ENCODE measurements at places on chromosomes 5 and 9.

GRCh38 chr9:136544548-136544963, 1.3 kb downstream of the NOTCH1 start:
- peak; percentile 86 for DNase-seq

DNA sequence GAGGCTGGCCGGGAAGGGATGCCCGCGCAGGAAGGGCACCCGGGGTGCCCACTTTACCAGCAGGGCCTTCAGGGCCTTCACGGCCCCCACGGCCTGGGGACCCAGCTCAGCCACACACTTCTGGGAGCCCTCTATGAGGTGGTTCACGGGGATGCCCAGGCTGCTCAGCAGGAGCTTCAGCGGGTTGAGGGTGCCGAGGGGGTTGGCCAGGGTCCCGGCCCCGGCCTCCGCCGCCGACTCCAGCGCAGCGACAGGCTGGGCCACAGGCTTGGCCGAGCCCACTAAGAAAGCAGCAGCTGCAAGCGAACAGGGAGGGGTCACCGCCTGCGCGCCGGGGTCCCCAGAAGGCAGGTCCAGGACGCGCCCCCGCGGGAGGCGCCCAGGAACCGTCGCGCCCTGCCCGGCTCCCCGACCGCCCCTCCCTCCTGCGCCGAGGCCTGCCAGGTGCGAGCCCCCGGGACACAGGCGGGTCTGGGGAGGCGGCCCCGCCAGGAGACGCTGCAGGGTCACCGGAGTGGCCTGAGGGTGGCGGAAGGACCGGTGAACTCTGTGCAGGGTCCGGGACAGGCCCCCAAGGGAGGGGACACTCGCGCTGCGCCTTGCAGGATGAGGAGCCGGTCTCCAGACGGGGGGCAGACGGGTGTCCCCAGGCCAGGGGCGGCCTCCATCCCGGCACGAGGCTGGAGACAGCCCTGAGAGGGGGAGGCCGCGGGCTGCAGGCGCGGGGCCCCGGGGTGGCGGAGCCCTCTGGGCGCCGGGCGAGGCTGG, 572 bp downstream of the SCGB3A1 start:
- no peak for DNase-seq

DNA sequence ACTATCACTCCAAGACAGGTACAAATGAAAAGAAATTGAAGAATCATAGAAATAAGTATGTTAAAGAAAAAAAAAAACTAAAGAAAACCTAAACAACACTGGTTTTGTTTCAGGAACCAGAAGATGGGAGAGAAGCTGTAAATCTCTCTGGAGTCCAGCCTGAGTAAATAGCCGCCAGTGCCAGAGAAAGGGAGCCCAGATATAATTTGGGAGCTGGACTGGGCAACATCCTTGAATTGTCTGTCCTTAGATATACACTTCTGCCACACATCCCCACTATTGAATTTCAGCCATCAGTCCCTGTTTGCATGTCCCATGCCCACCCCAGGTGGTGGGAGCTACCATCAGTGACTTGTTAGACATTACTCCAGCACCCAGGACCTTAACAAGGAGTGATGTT, 979.6 kb downstream of the DTWD2 start:
- DNase-seq, result no peak

DNA sequence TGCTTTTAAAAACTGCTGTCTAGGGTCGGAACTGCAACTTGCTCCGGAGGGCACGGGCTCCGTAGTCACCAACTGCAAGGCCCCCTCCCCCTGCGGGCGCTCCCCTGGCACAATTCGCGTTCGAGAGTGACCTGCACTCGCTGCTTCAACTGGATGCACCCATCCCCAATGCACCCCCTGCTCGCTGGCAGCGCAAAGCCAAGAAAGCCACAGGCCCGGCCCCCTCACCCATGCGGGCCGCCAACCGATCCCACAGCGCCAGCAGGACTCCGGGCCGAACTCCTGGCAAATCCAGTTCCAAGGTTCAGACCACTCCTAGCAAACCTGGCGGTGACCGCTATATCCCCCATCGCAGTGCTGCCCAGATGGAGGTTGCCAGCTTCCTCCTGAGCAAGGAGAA, 64.2 kb upstream of the GAS1 start:
- no peak for DNase-seq

- no peak for DNase-seq
These were observed 442.5 kb upstream of the COX7C start for GRCh38 chr5:86175224-86175623.

DNA sequence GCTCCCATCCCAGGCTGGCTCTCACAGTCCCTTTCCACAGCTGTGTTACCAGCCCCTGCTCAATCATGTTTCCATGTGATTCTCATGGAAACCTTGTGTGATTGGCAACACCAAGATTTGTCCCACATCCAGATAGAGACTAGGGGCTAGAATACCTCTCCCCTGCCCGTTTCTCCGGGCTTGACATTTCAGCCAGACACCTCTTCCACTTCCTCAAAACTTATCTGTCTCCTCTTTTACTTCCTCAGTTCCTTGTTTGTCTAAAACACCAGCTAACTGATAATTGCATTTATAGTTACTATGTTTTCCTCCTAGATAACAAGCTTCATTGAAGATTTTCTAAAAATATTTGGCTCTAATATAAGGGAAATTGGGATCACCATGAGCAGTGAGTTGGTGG, 16.6 kb upstream of the KCNMB1 start:
- DNase-seq, result no peak

DNA sequence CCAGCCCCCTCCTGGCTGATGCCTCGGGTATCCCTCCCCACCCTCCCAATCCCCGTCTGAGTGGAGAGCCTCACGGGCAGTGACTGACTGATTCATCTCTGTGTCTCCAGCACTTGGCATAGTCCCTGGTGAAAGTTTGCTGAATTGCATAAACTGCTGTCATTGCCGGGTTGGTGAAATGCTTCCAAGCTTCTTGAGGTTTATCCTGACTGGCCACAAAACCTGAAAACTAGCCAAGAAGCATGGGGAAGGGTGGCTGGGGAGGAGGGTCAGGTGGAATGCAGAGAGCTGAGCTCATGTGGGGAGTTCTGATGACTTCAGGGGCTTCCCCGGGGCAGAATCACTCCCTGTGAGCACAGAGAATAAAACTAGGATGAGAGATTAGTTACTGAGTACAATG, 56.9 kb upstream of the GGTA1 start:
- DNase-seq, result no peak

DNA sequence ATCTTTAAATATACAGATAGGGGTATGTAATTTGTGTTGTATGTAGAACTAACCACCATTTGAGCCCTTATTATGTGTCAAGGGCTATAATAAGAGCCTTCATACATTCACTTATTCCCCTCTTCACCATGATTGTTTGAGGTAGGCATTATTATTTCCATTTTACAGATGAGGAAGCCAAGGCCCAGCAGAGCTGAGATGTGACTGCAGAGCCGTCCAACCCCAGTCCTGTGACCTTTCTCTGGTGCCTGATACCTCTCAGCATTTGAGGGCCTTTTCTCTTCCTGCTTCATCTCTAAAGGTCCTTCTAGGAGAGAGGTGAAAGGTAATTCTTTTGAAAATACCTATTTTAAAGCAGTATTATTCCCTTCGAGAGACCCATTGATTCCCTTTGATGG, 37.3 kb downstream of the PIP5K1B start:
- DNase-seq, result no peak

DNA sequence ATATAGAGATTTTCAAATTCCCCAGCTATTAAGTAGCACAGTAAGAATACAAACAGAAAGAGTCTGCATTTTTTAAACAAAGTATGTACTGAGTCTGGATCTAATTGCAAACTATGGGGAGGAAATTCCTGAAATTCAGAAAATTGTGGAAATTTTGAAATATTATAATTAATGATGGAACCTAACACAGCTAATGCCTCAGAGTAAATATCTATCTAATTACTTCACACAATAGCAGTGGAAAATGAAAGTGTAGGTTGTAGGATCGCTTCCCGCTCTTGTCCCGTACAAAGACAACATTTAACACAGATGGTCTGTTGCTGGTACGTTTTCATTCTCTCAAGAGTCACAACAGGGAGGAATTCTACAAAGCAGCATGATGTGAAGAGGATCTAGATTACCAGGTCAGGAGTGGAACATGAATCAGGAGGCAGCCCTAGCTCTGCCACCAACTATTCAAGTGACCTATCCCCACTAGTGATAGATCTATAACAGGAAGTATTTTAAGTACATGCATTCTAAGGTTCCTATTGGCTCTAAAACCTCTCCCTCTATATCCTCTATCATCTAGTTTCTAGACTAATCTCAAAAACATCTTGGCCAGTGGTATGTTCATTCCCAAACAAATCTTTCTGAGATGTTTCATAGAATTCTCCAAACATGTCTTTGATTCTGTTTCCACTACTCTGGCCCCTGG, 58.9 kb upstream of the GRAMD2B start:
- no peak for DNase-seq

GRCh38 chr5:155850370-155850769, 476.6 kb upstream of the SGCD start:
- no peak for DNase-seq

DNA sequence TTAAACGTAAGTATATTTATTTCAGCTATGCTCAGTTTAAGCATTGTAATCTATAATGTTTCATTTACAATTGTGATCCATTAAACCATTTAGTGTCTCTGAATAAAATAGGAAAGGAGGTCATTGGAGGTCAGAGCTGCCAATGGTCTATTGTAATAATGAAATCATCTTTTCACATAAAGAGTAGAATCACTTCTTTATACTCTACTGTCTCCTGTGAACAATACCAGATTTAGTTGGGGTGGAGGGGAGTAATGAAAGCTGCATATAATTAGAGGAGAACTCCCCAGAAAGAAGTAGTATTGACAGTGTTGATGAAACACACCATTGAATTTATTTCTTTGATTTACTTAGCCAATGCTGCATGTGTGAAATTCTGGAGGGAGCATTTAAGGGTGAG, 35.1 kb upstream of the ZFYVE16 start:
- DNase-seq, result no peak

DNA sequence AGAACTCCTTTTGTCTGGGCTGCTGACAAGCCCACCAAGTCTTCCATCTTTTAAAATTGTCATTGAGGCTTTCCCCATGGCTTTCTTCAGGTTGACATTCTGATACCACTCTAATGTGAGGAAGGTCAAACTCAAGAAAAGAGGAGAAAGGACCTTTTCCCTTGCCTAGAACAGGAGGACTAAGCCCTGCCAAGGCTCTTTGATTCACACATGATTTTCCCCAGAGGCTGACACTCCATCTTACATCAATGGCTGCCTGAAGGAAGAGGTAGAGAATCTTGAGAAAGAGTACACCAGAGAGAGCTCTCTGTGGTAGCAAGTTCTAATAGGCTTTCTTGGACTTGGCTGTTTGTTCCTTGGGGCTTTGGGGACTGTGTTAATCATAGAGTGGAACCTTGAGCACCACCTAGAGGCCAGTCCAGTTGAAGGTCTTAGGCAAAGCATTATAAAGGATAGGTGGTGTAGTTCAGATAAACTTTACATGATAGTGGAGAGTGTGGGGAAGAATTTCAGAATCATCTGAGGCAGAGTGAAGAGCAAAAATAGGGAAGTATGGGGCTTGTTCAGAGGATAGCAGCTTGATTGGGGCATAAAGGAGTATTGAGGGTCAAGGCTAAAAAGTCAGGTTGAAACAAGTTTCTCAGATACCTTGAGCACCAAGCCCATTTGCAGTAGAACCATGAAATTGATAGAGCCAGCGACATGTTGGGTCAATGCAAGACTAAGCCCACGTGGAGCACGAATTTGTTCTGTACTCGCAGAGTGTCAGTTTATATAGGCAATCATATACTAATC, 36.7 kb downstream of the NDFIP1 start:
- DNase-seq, result peak; percentile 50

DNA sequence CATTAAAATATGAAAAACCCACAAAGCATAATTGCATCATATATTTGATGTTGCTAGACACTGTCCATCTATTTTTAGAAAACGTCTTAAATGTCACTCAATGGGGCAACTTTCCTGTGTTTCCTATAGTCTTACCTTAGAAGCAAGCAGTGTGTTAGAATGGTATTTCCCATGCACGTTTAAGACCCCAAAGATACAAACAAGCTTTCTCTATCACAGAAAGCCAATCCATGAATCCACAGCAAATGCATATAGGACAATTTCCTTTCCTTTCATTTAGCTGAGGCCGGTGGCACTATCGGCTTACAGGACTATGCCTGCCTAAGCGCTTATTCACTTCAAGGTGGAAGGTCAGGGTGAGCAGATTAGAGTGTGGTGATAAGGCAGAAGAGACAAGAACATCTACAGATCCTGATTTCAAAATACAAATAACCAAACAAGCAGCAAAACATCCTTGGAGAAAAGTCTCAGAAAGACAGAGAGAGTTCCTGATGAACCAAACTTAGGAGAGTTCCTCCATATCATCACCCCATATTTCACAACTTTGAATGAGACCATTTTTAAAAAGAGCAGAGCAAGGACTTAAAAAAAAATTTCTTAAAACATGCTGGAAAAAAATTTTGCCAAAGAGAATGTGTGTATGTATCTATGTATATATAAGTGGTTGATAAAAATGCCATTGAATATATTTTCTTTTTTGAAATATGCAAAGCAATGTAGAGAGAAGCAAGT, 57.2 kb downstream of the MEF2C start:
- DNase-seq, result no peak

- no peak for DNase-seq
These were observed 944 bp downstream of the ATOX1 start for GRCh38 chr5:151757233-151758140.

GRCh38 chr5:175868996-175869638, 2.3 kb upstream of the CPLX2 start:
- DNase-seq, result no peak

DNA sequence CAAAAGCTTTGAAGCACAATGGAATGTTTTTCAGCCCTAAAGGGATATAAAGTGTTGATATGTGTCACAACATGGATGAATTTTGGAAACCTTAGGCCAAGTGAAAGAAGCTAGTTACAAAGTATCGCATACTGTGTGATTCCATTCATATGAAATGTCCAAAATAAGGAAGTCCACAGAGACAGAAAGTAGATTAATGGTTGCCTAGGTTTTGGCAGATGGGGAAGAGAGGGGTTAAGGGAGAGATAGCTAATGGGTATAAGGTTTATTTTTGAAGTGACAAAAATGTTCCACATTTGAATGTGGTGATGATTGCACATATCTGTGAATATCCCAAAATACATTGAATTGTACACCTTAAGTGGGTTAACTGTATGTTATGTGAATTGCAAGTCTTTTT, 57.5 kb upstream of the MCCC2 start:
- DNase-seq, result no peak

GRCh38 chr9:20831028-20831427, 147.0 kb downstream of the FOCAD start:
- DNase-seq, result no peak

GRCh38 chr9:131546336-131547084, 1.2 kb downstream of the PRRT1B start:
- no peak for DNase-seq

- no peak for DNase-seq
These were observed 186.9 kb upstream of the CD180 start for GRCh38 chr5:67383451-67383850.

DNA sequence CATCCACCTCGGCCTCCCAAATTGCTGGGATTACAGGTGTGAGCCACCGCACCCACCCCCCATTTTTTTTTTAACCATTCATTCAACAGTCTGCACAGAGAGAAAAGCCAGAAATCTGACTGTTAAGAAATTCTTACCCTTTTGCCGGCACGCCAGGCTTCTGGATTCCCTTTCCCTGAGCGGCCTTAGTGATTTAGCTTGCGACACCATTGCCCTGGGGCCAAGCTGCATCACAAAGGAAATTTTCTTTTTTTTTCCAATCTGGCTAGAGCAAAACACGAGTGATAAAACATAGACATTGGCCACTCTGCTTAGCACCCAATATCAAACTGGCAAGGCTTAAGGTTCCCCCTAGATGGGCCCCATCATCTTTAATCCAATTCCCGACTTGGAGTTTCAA, 21.2 kb upstream of the ATOSB start:
- DNase-seq, result no peak

All from nucleus accumbens (tissue), 56 donors.